ENCODE measurements at places on chromosomes 3 and 15.

DNA sequence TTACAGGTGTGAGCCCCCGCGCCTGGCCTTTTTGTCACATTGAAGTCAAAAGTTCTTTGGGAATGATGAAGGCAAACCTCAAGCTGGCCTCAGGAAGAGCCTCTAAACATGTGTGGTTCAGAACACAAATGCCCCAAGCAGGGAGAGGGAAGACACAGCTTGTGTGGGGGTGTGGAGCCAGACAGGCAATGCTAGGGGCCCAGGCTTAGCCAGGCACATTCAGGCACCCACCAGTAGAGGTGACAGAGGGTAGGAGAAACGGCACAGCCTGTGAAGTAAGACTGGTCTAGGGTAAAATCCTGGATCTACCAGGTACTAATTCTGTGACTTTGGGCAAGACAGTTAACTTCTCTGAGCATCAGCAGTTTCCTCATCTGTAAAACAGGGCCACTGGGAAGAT is 3.5 kb downstream of the HDC start:
- DNase-seq: no peak

DNA sequence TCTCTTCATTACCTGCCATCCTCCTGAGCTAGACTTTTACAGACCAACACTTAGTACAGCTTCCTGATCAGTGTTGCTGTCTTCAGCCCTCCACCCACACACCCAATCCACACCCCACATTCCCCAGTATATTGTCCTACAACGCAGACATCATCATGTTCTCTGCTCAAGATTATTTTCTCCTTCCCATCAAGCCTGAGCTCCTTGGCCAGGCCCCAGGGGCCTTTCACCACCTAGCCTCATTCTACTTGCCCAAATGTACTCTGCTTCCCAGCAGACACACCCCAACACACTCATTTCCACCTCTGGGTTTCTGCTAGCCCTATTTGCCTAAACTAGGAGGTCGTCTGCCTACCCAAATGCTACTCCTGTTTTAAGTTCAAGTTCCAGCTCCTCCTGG is 37.0 kb downstream of the DAPK2 start:
- DNase-seq: no peak

DNA sequence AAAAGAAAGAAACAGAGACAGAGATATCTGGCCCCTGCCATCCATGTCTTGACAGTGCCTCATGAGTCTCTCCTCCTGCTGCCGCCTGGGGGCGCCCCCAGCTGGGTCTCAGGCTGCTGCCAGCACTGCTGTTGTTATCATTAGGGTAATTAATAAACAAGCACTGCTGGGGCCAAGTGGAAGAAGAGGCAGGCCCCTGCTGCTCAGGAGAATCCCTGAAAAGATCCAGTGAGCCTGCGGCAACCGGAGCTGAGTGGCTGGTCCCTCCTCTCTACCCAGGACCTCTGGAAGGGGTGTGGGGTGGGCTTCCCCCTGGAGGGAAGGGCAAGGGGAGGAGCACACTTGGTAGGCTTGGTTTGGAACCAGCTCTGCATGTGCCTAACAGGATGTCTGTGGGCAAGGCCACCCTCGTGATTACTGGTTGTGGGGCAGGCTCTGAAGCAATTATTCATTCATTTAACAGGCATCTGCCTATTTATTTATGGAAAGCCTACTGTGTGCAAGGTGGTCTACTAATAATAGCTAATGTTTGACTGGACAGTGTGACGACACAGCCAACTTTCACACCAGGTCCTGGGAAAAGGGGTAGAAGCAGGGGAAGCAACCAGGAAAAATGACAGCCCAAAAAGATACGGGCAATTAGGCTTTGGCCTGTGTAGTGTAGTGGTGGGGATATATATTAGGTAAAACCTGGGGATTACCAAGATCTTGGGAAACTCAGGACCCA is 1.2 kb upstream of the TYRO3 start:
- DNase-seq: peak; percentile 57

DNA sequence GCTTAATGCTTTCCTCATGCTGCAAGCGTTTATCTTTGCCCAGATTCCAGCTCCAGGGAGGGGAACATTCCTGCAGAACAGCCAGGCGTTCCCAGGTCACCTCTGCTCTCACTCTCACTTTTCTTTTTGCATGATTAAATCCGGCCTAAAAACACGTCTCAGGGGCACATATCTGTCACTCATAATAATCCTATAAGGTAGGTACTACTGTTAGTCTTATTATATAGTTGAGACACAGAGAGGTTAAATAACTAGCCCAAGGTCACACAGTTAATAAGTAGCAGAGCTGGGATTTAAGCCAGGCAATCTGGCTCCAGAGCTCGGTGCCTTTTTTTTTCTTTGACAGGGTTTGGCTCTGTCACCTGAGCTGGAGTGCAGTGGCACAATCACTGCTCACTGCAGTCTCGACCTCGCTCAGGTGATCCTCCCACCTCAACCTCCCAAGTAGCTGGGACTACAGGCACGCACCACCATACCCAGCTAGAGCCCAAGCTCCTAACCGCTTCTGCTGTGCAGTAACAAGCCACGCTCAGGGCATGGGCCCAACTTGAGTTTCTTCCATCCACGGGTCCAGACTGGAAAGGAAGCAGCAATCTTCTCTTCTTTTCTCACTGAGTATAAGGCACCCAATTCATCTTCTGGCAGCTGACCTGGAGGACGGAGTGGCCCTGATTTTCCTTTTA is 96.5 kb downstream of the LIPC start:
- no peak for DNase-seq

DNA sequence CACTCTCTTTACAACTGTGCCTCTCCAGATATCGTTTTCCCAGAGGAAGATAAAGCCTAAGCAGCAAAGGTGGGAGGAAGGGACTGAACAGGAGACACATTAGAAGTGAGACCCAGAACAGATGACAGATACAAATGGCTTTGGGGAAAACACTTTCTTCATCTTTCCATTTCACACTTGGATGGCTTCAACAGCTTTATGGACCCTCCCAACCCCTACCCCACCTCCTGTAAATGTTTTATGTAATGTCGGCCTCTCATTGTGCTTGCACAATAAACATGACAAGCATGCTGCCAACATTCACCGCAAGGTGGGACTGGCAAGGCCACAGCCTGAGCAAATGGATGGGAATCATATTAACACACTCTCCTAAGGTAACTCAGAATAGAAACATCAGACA is 1088.6 kb downstream of the TUSC7 start:
- DNase-seq: no peak

- no peak for DNase-seq
Observed at GRCh38 chr15:69983696-69984265, 113.9 kb downstream of the TLE3 start.
